ENCODE measurements at places on chromosomes 5 and 9.

GRCh38 chr9:104092875-104093600 is 1.1 kb upstream of the SMC2 start:
- peak overlapping the region; percentile 87 for H3K4me3 ChIP-seq
- DNase-seq, result no peak
- H3K27me3 ChIP-seq, result no peaks in the 10 kb centered on the region
- no peaks in the 10 kb centered on the region for H3K36me3 ChIP-seq
- peak overlapping the region; percentile 94 for H3K27ac ChIP-seq

DNA sequence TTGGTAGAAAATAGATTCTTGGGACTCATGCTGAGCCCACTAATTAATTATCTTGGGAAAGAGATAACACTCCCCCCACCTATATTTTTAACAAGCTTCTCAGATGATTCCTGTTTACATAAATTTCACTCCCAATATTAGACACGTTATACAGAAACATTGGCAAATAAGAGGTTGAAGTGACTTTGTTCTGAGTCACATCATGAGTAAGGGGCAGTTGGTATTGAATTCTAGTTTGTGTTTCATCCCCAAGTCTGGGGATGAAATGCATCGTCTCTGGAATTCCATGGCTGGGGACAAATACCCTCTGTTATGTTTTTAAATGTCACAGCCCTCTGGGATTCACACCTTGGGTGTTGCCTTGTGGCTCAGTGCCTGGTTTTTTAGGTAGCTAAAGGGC is 41.0 kb downstream of the BASP1 start:
- no peaks in the 10 kb centered on the region for H3K36me3 ChIP-seq
- H3K4me1 ChIP-seq, result no peaks in the 10 kb centered on the region
- no peak overlapping the region for H3K27ac ChIP-seq
- no peaks in the 10 kb centered on the region for H3K27me3 ChIP-seq

GRCh38 chr9:16289639-16290038 is 580.8 kb downstream of the BNC2 start:
- no peak overlapping the region for H3K27ac ChIP-seq
- H3K4me1 ChIP-seq, result no peaks in the 10 kb centered on the region
- no peak for DNase-seq

- H3K27ac ChIP-seq, result peak overlapping the region; percentile 100
- no peaks in the 10 kb centered on the region for H3K27me3 ChIP-seq
- DNase-seq, result peak; percentile 41
- peaks cover 3% of the 10 kb centered on the region for H3K36me3 ChIP-seq
- peaks cover 28% of the 10 kb centered on the region for H3K4me1 ChIP-seq
Measured at GRCh38 chr9:3528451-3528850, 2.6 kb upstream of the RFX3 start.

DNA sequence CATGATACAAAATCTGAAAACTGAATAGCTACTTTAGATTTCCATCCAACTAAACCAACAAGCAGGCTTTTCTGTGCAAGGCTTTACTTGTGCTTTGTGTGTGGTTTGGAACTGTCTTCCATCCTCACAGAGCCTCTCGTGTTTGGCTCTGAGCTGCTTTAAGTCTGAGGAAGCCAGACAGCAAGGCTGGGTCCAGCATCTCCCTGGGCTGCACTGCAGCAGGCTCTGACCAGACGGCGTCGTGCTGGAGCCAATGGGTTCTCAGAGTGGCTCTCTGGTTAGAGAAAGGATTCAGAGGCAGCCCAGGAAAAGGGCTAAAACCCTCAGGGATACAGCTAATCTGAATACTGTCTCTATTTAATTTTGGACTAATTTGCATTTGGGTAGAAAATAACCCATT is 207.9 kb upstream of the EFNA5 start:
- no peaks in the 10 kb centered on the region for H3K27me3 ChIP-seq
- no peak overlapping the region for H3K4me3 ChIP-seq
- H3K36me3 ChIP-seq, result no peaks in the 10 kb centered on the region

GRCh38 chr9:22863106-22863505 is 416.5 kb downstream of the DMRTA1 start:
- H3K4me1 ChIP-seq, result no peaks in the 10 kb centered on the region
- H3K4me3 ChIP-seq, result no peak overlapping the region
- H3K36me3 ChIP-seq, result no peaks in the 10 kb centered on the region
- H3K27me3 ChIP-seq, result no peaks in the 10 kb centered on the region

- no peaks in the 10 kb centered on the region for H3K4me1 ChIP-seq
- DNase-seq, result no peak
- H3K27me3 ChIP-seq, result no peaks in the 10 kb centered on the region
- H3K4me3 ChIP-seq, result no peak overlapping the region
- H3K36me3 ChIP-seq, result no peaks in the 10 kb centered on the region
Measured at GRCh38 chr5:95973793-95974325, 12.2 kb upstream of the ELL2 start.

GRCh38 chr5:91224456-91224855 is 158.7 kb downstream of the ARRDC3 start:
- no peaks in the 10 kb centered on the region for H3K4me1 ChIP-seq
- H3K27me3 ChIP-seq, result no peaks in the 10 kb centered on the region
- no peaks in the 10 kb centered on the region for H3K36me3 ChIP-seq
- DNase-seq, result no peak
- H3K4me3 ChIP-seq, result no peak overlapping the region
- H3K27ac ChIP-seq, result no peak overlapping the region
